Epithelial cell of umbilical artery (primary cell): ENCODE measurements at places on chromosomes 7 and 10. TPM values are rescaled to one million over a fixed set of nuclear protein-coding genes. Genes with fewer than 3 reads are reported as not detected.

Gene TACC2
- total RNA-seq, result 3.8 and 4.9 TPM in 2 replicates

Gene TRPV6
- total RNA-seq, result not detected in 2 replicates

Gene ZNF425
- 0.97 and 1.2 TPM in 2 replicates for total RNA-seq

Gene RADIL
- 0.32 TPM in 1 of 2 replicates, not detected in the other for total RNA-seq

Gene AKR1C4
- total RNA-seq, result not detected in 2 replicates

Gene CALCR
- total RNA-seq, result not detected in 2 replicates

Gene AQP1
- 3.6 and 9.3 TPM in 2 replicates for total RNA-seq

Gene CPN1
- not detected in 2 replicates for total RNA-seq

Gene ZNF736
- 2.9 and 9.1 TPM in 2 replicates for total RNA-seq

Gene VSTM4
- total RNA-seq, result under 0.01 and 0.32 TPM in 2 replicates

Gene PNLIPRP2
- not detected in 2 replicates for total RNA-seq

Gene ACSM6
- total RNA-seq, result not detected in 2 replicates

Gene TCAF1
- 34.8 and 43.9 TPM in 2 replicates for total RNA-seq

Gene LHFPL3
- total RNA-seq, result not detected in 2 replicates

Gene MKI67
- total RNA-seq, result 10.7 and 17.5 TPM in 2 replicates

Gene TCAF2
- total RNA-seq, result 3.6 and 8.4 TPM in 2 replicates

Gene FEZF1
- total RNA-seq, result not detected in 2 replicates

Gene NEBL
- total RNA-seq, result 0.65 and 1.7 TPM in 2 replicates

Gene OR2A7
- 0.46 TPM in 1 of 2 replicates, not detected in the other for total RNA-seq

Gene SEMA3C
- total RNA-seq, result 2.6 and 5.9 TPM in 2 replicates

Gene LYZL1
- not detected in 2 replicates for total RNA-seq

Gene BLVRA
- 32.8 and 47.3 TPM in 2 replicates for total RNA-seq

Gene EZH2
- 13.0 and 22.5 TPM in 2 replicates for total RNA-seq

Gene ZP3
- total RNA-seq, result 0.97 and 1.8 TPM in 2 replicates

Gene SLC26A4
- 0.15 and 0.65 TPM in 2 replicates for total RNA-seq

Gene BAMBI
- total RNA-seq, result 1.3 and 5.2 TPM in 2 replicates

Gene SIRT1
- 7.8 and 11.6 TPM in 2 replicates for total RNA-seq

Gene PTPRZ1
- total RNA-seq, result not detected in 2 replicates

Gene HOXA9
- total RNA-seq, result 28.9 and 31.8 TPM in 2 replicates

Gene CHAT
- total RNA-seq, result not detected in 2 replicates

Gene TRIM74
- total RNA-seq, result 0.32 TPM in 1 of 2 replicates, not detected in the other

Gene HPSE2
- not detected in 2 replicates for total RNA-seq

Gene SUV39H2
- 17.2 and 30.2 TPM in 2 replicates for total RNA-seq

Gene ADARB2
- total RNA-seq, result 0.32 and 0.61 TPM in 2 replicates

Gene ZNF398
- 5.5 and 5.8 TPM in 2 replicates for total RNA-seq

Gene DRGX
- not detected in 2 replicates for total RNA-seq

Gene PLXDC2
- total RNA-seq, result under 0.01 and 0.15 TPM in 2 replicates

Gene PILRA
- not detected in 2 replicates for total RNA-seq

Gene EGR2
- total RNA-seq, result 0.32 TPM in 1 of 2 replicates, not detected in the other

Gene SEMA4G
- total RNA-seq, result 0.30 and 0.65 TPM in 2 replicates

Gene MGAM2
- total RNA-seq, result not detected in 2 replicates

Gene AKR1C1
- 1.6 and 3.2 TPM in 2 replicates for total RNA-seq

Gene CCDC7
- total RNA-seq, result 2.9 and 13.4 TPM in 2 replicates

Gene FOXI2
- not detected in 2 replicates for total RNA-seq

Gene SPDYE16
- total RNA-seq, result not detected in 2 replicates

Gene C10orf53
- not detected in 2 replicates for total RNA-seq
